ENCODE measurements at places on chromosomes 1 and 21.
A peak's percentile ranks its signal among the peaks of the same experiment; 100 is the strongest.

- DNase-seq: no peak
Measured at GRCh38 chr1:79792219-79792930, 785.8 kb upstream of the ADGRL4 start.

GRCh38 chr1:232669981-232670747 lies 40.2 kb upstream of the SIPA1L2 start:
- no peak for DNase-seq

GRCh38 chr1:246798606-246799496 lies 74.6 kb downstream of the SCCPDH start:
- no peak for DNase-seq

DNA sequence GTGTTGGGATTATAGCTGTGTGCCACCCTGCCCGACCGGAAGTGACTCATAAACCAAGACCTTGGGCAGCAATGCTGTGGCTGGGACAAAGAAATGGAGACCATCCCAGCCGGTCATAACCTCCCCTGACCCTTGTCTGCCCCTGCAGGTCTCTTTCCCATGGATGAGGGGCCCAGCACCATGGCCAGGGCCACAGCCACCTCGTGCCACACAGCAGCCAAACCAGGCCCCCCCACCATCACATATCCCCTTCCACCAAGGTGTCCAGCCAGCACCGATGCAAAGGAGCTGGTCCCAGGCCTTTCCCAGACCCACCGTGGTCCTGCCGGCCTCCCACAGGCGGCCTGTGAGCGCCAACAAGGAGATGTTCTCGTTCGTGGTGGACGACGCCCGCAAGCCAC lies 42.2 kb downstream of the FHAD1 start:
- no peak for DNase-seq

GRCh38 chr1:75274920-75275506 lies 140.8 kb downstream of the LHX8 start:
- DNase-seq: no peak

DNA sequence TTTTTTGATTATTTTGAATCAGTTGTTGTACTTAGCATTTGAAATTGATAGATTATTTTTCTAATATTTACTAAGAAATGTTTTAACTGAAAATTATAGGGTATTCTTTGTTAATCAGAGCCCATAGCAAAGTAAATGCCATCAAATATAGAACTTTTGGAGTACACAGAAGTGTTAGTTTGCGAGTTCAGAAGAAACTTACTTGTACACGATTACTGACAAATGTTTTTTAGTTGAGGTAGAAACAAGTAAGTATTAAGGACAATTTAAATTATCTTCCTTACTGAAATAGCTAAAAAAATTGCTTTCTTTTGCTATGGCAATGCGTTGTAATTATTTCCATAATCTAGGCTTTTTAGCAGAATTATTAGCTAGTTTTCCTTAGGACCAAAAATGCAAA lies 692.2 kb downstream of the USP25 start:
- DNase-seq: no peak

DNA sequence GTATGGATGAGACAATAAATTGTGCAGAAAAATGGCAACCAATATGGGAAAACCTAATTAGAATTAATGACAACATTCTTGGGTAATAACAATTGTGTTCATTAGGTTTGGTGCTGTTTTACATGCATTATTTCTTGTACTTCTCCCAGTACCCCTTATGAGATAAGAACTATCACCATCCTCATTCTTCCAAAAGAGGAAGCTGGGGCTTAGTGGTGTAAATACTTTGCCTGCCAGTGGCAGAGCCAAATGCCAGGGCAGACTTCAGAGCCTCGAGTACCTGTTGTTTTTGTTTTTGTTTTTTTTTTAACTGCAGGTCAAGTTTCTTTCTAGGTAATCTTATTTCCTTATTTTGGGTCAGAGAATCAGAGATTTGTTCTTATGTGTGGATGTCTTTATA lies 206.4 kb downstream of the RHOU start:
- no peak for DNase-seq

DNA sequence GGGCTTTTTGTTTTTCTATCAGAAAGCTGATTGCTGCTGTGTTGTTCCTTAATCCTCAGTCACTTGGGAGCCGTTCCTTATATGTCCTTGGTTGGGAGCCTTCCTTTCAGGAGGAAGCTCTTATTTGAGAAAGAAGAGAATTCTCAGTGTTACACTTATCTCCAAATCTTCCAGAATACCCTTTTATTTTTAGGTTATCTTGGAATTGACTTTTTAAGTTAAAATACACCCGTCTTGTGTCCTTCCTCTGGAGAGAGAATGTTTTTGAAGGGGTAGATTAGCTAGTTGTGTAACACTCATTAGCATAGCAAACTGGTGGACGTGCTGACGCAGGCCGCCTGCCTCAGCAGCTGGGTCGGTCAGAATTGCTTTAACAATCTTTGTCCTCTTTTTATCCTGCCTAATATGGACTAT lies 42.1 kb downstream of the LRRC8B start:
- DNase-seq: no peak

DNA sequence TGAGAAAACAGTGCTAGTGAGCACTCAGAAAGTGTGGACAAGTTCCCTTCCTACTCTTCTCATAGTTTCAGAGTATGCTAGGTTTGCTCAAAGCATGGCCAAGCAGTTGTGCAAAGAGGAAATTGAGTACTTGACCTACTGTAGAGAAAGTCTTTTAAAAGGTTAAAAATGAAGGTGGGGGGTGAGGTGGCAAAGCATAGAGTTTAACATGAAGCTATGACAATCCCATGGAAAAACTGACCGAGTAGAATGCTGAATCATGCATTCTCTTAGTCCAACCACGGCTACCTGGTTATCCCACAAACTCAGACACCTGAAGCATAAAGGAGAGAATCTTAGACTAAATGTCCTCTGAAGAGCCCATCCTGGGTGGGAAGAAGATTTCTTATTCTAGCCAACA lies 79.9 kb downstream of the PTPN14 start:
- DNase-seq: no peak

DNA sequence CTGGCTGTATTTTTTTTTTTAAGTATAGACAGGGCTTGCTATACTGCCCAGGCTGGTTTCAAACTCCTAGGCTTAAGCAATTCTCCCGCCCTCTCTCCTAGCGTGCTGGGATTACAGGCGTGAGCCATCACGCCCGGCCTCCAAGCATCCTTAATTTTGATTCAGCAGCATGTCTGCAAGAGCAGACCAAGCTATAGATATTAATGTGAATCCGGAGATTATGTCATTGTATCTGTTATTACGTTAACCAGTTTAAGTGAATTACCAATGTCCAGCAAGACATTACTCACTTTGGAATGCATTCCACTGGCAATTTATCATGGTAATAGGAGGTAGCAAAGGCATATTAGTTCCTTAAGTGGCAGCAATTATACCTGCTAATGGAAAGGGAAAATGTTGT lies 179.7 kb downstream of the CHRM3 start:
- no peak for DNase-seq

DNA sequence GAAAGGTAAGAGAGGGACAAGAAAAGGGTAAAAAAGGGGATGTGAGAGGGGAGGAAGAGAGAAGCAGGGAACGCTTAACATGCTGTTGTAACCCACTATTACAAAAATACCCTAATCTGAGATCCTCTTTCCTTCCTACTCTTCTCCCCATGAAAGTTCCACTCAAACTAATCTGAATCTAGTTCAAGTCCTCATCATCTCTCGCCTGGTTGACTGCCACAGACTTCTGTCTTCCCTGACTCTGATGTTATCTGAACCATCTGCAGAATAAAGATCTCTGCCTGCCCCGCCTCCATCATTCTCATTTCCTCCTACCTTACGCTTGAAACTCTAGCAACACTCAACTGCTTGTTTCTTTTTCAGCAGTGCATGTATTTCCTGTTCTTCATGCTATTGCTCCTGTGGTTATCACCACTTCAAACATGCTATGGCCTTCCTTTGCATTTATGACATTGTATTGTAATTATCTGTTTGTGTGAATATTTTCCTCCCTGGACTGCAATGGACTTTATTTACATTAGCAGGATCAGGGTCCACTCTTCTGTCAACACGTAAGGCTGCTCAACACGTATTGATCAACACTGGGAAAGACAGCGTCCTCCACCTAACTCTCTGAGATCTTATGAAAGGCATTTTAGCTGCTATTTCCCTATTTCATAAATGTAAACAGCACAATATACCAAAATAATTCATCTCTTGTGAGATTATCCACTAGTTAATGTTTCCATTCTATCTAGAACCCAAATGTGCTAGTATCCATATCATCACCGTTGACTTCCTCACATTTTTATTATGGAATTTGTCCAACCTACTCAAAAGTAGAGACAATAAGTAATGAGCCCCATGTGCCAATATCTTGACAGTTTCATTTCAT lies 215.5 kb upstream of the USP25 start:
- peak; percentile 80 for DNase-seq

- DNase-seq: no peak
Measured at GRCh38 chr1:30962609-30963508, 54.3 kb upstream of the SDC3 start.

GRCh38 chr1:37723072-37723389 lies 30.7 kb downstream of the CDCA8 start:
- no peak for DNase-seq

DNA sequence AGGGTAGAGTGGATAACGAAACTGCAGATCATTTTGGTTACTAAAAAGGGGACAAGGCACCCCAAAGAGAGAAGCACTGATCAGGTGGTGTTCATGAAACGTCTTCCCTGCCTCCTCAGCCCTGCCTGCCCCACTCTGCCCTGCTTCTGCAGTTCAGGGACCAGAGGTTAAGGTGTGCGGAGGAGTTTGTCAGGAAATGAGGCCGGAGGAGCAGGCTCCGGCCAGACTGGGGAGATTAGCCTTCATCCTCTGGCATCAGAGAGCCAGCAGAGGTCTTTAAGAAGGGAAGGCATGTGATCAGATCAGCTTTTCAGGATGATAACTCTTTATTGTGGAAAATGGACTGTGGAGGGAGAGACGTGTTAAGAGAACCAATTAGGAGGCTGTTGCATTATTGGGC lies 291.9 kb upstream of the NR5A2 start:
- no peak for DNase-seq

- no peak for DNase-seq
Measured at GRCh38 chr1:25679171-25679570, 62.6 kb downstream of the MAN1C1 start.
